ENCODE measurements at places on chromosomes 2 and 18.
A peak's percentile ranks its signal among the peaks of the same experiment; 100 is the strongest.

- no peak for DNase-seq
These were observed 48.7 kb downstream of the GREB1 start for GRCh38 chr2:11582612-11582861.

DNA sequence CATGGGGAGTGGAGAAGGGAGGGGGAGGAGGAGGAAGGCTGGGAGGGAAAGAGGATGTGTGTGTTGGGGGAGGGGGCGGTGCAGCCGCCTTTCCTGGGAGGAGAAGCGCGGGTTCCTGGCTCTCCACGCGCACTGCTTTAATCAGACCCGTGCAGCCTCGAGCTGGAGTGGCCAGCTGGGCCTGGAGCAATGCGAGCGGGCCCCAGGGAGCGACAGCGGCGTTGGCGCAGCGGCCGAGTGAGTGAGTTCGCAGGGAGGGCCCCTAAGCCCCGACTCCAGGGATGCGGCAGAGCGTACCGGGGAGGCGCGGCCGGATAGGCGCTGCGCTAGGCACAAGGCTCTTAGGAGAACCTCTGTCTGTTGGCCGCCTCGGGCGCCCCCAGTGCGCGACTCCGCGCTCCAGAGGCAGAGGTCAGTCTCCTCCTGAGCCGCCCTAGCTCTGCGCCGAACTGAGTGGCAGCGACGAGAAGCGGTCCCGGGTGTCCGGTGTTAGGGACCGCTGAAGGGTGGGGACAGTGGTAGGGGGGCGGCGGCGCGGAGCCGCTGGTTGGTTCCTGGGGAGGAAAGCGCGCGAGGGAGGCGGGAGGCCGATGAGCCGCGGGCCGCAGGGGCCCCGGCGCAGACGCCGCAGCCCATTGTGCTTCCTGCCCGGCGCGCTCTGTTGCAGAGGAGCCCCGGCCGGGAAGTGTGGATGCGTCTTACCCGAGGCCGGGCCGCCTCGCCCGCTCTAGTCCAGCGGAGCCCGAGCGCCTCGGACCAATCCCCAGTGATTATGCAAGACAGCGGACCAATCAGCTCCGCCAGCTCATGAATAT, 455 bp upstream of the DLX1 start:
- DNase-seq, result peak; percentile 97

DNA sequence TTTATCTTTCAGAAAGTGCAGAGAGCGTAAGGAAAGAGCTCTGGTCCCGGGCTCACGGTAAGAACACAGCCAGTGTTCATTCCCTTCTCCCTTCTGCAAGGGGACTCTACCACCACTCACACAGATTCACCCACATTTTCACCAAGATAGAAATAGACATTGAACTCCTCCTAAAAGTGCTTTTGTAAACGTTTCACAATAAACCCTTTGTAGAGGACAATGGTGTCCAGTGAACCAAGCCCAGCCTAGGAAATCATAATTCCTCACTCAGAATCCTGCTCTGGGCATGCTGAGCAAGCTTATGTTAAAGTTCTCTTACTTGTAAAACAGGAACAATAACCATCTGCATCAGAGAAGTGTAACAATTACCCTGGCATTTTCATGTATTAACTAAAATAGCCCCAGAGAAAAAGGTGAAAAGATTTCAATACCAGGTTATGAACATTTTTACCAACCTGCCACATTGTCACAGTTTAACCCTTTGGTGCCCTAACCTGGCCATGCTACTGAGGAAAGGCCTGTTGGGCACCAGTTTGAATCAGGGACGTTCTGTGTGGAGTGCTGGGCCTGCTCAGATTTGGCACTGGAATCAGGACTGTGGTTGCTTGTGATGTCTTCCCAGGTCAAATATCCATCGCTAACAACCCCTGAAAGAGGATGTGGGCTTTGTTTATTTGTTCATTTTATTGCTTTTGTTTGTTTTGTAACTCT, 22.5 kb upstream of the NDUFV2 start:
- no peak for DNase-seq

GRCh38 chr2:10072656-10073480, 7.3 kb downstream of the CYS1 start:
- peak; percentile 85 for DNase-seq

GRCh38 chr2:53450923-53451322, 316.7 kb upstream of the CHAC2 start:
- DNase-seq, result peak; percentile 74

DNA sequence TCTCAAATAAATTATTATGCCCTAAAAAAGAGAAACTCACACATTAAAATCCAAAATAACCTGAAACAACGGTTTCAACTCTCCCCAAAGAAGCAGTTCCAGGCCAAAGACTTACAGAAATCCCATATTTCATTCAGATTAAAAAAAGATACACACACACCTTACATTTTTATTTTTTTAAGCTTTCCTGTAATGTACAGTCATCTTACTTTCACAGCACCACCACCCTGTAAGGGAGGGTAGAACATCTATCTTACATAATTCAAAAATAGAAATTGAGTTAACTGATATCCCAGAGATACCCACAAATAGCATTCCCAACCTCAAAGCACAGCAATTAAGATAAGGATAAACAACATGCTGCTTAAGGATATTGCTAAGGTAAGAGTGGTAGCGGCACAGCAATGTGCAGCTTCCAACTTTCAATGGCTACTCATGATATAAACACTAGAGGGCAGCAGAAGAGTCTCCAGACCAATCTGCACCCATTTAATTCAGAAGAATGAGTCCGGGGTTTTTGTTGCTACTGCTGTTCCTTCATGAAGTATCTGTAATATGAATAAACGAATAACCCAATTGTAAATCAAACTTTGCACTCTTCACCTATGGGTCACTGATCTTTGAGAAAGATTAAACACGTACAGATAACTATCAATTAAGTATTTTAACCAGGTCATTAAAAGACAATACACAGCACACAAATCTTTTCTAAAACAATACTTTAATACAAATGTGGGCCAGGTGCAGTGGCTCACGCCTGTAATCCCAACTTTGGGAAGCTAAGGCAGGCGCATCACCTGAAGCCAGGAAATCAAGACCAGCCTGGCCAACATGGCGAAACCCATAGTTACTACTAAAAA, 11.3 kb downstream of the GFPT1 start:
- DNase-seq, result peak; percentile 60

DNA sequence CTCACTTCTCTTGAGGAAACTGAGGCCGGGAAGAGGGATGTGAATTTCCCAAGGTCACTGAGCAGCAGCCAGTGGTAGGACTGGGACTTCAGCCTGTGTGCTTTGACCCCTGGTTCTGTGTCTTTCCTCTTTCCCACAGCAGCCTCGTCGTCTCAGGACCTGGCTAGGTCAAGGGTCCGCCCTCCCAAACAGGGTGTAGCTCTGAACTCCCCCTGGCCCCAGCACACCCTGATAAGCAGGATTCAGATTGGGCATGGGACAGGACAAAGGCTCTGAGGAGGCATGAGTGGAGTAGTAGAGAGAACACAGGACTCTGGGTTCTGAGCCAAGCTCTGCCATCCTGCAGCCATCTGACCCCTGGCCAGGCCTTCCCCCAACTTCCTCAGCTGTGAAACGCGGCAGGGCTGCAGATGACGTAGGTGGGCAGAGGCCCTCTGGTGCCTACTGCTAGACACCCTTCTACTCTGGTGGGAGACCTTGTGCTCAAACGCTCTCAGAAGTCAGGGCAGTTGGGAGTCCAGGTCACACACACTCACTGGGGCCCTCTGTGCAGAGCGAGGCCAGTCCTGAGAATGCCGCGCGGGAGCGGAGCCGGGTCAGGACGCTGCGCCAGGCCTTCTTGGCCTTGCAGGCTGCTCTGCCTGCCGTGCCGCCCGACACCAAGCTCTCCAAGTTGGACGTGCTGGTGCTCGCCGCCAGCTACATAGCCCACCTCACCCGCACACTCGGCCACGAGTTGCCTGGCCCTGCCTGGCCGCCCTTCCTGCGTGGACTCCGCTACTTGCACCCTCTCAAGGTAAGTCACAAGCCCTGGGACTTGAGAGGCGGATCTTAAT, 984 bp downstream of the TCF23 start:
- no peak for DNase-seq

- DNase-seq, result no peak
These were observed 83.7 kb upstream of the B3GNT2 start for GRCh38 chr2:62112179-62112578.

DNA sequence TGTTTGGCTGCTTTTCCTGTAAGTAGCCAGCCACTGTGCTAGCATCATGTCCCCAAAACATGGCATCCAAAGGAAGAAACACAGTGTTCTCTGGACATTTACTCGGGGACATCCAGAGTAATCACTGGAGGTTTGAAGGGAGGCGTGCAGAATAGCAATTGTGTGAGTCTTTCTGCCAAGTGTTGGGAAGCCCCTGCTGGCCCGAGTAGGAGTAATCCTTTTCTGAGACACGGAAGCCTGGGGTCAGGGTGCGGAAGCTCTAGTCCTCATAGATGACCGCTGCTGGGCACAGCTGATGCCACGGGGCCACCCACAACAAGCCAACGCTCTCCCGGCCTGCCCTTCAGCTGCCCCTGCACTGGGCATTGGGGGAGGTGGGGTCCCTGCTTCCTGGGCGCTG, 24.8 kb upstream of the HDAC4 start:
- DNase-seq, result no peak

DNA sequence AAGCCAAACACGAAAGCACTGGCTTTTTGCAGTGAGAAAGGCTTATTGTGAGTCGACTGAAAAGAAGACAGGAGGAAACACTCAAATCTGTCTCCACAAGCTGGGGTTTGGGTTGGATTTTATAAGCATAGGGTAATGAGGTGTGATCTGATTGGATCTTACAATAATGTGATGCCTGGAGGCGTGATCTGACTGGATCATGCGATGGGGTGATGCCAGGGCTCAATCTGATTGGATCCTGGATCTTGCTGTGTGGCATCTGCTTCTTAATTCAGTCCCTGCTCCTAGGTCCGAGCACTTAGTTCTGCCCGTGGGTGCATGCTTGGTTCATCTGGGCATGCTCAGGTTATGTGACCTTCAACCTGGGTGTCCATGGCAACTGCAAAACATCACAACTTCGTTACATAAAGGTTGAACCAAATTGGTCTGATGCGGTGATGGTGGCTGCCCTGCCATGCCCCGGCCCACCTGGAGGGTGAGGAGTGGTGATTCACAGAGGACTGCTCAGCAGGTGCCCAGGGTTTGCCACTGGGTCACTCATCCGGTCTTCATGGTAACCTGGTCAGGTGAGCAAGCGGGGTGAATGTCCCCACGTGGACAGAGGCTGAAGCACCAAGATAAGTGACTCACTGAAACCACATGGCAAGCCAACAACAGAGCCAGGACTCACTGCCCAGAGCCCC, 111.0 kb downstream of the KCNF1 start:
- DNase-seq, result no peak

DNA sequence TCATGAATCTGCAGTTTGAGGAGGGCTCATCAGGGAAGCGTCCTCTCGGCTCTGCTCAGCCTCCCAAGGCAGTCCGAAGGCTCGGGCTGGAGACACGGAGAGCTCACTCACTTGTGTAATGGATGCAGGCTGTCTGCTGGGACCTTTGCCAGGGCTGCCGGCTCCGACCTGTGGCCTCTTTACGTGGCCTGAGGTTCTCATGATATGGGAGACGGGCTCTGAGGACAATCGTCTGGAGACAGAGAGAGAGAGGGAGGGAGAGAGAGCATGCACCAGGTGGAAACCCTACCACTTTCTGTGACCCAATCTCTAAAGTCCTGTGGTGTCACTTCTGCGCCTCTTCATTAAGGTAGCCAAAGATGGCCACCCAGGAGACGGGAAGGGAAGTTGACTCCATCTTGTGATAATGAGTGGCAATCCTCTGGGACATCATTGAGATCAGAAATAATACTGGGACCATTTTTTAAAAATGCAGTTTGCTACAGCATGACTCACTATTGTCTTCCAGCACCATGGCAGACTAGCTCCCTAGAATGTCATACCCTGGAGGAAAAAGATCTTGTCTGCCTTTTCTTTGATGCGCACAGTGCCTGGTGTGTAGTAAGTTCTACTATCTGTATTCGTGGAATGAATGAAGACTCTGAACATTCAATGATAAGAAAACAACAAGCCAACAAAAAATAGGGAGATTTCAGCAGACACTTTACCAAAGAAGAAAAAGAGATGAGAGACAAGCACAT, 60.2 kb downstream of the CD8B2 start:
- no peak for DNase-seq

DNA sequence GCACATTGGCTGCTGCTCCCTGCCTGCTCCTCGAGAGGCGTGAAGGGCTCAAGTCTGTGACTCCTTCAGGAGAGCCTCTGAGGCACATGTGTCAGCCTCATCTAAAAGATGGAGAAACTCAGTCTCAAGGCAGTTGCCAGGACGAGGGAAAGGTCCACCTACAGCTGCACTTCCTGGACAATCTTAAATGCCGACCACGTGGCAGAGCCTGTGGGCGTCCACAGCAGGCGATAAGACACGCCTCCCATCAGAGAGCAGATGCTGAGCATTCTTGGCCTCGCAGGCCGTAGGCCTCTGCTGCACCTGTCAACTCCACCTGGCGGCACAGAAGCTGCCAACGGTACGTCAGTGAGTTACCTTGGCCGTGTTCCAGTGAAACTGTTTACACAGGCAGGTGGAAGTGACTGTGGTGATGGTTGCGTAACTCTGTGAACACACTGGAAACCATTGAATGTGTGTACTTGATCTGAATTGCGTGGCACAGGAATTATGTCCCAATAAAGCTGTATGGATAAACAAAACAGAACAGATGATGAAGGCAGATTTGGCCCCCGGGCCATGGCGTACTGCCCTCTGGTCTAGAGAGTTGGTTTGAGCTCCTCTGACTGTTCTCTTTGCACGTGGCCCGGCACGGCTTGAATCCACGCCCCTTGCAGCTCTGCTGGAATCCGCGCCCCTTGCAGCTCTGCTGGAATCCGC, 114.5 kb downstream of the RNF144A start:
- peak; percentile 100 for DNase-seq

DNA sequence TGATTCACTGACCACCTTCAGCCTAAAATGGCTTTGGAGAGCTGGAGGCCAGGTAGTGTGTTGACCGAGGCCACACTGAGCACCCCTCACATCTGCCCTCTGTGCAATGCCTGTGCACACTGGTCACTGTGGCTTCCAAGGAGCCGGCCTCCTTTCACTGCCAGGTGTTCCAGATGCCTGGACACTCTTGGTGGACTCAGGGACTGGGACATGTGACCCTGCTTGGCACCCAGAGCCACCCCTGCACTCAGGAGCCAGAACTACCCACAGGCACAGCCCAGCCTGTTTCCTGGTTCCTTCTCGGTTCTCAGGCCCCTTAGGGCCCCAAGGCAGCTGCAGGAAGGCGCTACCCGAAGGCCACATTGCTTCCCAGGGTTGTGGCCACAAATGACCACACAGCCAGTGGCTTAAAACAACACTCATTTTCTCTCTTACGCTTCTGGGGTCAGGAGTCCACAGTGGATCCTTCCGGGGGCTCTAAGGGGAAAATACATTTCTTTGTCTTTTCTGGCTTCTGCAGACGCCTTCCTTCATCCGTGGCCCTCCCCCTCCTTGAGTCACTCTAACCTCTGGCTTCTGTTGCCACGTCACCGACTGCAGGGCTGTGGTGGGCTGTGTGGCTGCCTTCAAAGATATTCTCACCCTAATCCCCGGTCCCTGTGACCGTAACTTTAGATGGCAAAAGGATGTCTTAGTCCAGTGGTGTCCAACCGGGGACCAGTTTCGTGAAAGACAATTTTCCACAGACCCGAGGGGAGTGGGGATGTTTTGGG, 78.6 kb downstream of the ASB1 start:
- no peak for DNase-seq
